ENCODE measurements at places on chromosomes 5 and 9. TPM values are rescaled to one million over a fixed set of nuclear protein-coding genes. Genes with fewer than 3 reads are reported as not detected.

Gene SARDH
- total RNA-seq: 5.5 TPM

Gene STKLD1
- total RNA-seq: 0.32 TPM

Gene STOML2
- 169 TPM for total RNA-seq

Gene SLF1
- 16.0 TPM for total RNA-seq

Gene SLCO6A1
- total RNA-seq: under 0.01 TPM

Gene GFI1B
- 0.32 TPM for total RNA-seq

Gene ACOT12
- total RNA-seq: not detected

Gene TNFSF15
- total RNA-seq: 5.6 TPM

Gene NUTM2F
- not detected for total RNA-seq
